ENCODE measurements at places on chromosomes 12 and 14. TPM values are rescaled to one million over a fixed set of nuclear protein-coding genes. Genes with fewer than 3 reads are reported as not detected.

- peak; percentile 52 for DNase-seq
Measured at GRCh38 chr14:102390064-102390855, 27.5 kb downstream of the TECPR2 start.

DNA sequence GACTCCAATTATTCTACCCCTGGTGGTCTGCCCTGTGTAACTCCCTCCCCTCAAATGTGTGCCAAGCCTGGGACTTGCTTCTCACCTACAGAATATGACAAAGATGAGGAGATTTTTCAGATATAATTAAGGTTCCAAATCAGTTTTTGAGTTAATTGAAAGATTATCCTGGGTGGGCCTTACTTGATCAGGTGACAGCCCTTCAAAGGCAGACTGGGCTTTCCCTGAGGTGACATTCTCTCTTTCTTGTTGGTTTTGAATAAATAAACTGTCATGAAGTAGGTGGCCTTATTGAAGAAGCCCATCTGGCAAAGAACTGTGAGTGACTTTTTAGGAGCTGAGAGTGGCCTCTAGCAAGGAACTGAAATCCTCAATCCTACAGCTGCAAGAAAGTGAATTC is 106.0 kb downstream of the BRMS1L start:
- no peak for DNase-seq

DNA sequence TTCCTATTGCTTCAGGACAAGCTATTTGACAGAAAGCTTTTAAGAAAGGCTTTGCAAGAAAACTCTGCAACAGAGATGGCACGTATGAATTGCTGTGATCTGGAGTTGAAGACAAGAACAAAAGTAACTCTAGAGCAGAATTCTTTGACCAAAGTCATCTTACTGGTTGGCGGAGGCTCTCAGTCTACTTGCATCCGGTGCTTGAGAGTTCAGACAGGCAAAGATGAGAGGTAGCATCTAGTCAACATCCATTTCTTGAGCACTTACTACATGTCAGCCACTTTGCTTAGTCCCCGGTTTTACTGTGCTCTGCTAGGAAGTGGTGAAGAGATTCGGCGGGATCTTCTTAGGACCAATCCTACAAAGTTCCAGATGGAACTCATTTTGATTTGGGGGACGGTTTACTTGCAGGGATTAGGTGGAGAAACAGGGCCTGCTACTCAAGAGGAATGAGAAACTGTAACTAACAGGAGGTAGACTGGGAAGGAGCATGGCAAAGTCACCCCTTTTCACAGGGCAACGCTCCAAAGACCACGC is 404 bp upstream of the CCDC91 start:
- no peak for DNase-seq

DNA sequence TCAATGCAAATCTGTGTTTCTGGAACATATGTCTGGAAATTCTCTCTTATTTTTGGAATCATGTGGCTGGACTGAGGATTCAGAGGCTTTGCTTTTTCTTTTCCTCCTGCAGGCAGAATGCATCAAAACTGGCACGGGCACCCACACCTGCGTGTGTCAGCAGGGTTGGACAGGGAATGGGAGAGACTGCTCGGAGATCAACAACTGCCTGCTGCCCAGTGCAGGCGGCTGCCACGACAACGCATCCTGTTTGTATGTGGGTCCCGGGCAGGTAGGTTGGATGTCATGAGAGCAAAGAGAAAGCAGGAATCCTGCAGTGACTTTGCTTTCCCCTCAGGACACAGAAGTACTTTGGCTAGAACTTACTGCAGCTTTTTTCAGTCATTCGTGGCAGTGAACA is 90.3 kb downstream of the STAB2 start:
- DNase-seq = no peak

DNA sequence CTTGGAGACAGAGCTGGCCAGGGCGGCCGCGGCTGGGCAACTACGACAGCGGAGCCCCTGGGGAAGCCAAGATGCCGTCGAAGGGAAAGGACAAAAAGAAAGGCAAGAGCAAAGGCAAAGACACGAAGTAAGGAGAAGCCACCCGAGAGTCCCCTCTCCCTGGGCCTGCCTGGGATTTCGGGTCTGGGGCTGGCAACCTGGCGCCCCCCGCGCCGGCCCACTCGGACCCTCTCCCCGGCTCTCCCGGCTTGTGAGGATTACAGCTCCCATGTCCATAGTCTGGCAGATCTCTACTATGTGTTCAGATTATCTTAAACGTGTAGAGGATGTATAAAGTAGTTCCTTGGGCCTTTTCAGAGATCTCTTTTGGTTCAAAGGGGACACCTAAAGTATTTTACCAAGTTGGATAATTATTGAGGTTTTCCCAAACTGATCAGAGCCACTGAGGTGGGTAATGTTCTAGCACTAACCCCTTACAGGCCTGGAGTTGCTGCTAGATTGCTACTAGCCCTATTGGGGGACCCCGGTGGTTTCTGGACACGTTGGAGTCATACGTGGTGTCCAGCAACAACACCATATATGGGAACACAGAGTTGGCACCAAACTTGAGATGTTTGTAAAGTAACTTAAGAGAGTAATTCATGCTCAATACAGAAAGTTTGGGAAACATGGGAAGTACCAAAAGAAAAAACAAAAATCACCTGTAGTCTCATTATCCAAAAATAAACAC is 424 bp downstream of the BBOF1 start:
- DNase-seq = peak; percentile 74

DNA sequence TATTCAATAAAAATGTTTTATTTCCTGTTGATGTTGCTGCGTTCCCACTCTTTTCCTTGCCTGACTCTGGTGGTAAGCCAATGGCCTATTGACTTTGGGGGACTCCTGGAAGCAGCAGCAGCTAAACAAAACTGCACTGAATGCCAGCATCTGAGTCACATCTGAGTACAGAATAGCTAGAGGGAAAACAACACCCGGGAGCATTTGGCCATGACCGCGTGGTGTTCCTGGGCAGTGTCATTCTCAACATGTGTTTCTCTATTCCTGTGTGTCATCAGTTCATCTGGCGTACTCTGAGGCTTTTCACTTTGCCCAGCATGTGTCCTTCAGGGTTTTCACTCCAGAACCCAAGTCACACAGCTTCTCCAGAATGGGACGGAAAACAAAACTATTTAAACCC is 238.8 kb downstream of the PAWR start:
- peak; percentile 93 for DNase-seq

PSEN1 gene
- total RNA-seq = 41.9 TPM
